ENCODE measurements at places on chromosomes 2 and 18. TPM values are rescaled to one million over a fixed set of nuclear protein-coding genes. Genes with fewer than 3 reads are reported as not detected.

PLEK gene
- total RNA-seq, result 12.7 TPM

CNOT9 gene
- total RNA-seq, result 39.1 TPM

GRCh38 chr2:241443486-241444223 is 64.7 kb downstream of the STK25 start:
- no peak overlapping the region for H3K4me3 ChIP-seq
- DNase-seq, result peak; percentile 48
- no peaks in the 10 kb centered on the region for H3K27me3 ChIP-seq

DNA sequence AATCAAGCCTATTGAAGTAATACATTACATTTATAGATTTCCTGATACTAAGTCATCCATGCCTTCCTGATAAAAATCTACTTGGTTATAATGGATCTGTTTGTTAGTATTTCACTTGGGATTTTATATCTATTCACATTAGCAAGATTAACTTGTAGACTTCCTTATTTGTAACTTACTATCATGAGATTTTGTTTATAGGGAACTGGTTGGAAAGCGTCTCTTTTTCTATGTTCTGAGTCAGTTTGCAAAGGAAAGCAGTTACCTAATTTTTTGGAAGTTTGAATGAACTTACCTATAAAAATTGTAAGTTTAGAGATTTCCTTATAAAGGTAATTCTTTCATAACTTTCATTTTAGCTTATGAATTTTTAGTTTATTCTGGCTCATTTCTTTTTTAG is 141.4 kb downstream of the SMAD7 start:
- H3K36me3 ChIP-seq, result peaks cover 4% of the 10 kb centered on the region
- H3K27me3 ChIP-seq, result no peaks in the 10 kb centered on the region
- DNase-seq, result no peak
- H3K4me3 ChIP-seq, result no peak overlapping the region

ZNF532 gene
- 76.5 TPM for total RNA-seq

DNA sequence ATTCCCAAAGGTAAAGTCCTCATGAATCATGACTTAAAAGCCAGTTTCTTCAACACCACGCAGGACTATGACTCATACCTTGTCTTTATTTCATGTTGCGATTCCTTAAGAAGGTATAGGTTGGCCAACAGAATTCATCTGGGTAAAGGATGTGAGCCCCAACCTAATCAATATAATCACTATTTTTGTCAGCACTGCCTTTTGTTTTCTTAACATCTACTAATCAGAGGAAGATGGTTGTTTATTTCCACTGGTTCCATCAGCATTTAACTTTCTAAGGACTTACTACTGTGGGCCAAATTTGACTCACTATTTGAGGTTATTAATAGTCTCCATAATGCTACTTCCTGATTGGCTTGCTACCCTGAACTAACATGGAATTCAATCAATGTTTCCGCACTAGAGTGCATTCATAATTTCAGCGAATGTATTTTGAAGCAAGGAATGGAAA is 78.6 kb downstream of the SCG2 start:
- no peaks in the 10 kb centered on the region for H3K36me3 ChIP-seq
- DNase-seq, result no peak
- H3K27me3 ChIP-seq, result no peaks in the 10 kb centered on the region
- H3K4me3 ChIP-seq, result no peak overlapping the region
- no peak overlapping the region for H3K27ac ChIP-seq
- H3K4me1 ChIP-seq, result no peaks in the 10 kb centered on the region

GRCh38 chr2:99481527-99481926 is 8.3 kb downstream of the REV1 start:
- H3K4me1 ChIP-seq, result peaks cover 9% of the 10 kb centered on the region
- H3K27me3 ChIP-seq, result no peaks in the 10 kb centered on the region
- no peak overlapping the region for H3K4me3 ChIP-seq
- DNase-seq, result no peak
- H3K36me3 ChIP-seq, result no peaks in the 10 kb centered on the region

- H3K27ac ChIP-seq, result no peak overlapping the region
- H3K27me3 ChIP-seq, result no peaks in the 10 kb centered on the region
- no peak for DNase-seq
- H3K4me1 ChIP-seq, result no peaks in the 10 kb centered on the region
- H3K4me3 ChIP-seq, result no peak overlapping the region
These were observed 63.3 kb downstream of the MDH1 start for GRCh38 chr2:63651861-63652651.

PCARE gene
- 0.43 TPM for total RNA-seq

DNA sequence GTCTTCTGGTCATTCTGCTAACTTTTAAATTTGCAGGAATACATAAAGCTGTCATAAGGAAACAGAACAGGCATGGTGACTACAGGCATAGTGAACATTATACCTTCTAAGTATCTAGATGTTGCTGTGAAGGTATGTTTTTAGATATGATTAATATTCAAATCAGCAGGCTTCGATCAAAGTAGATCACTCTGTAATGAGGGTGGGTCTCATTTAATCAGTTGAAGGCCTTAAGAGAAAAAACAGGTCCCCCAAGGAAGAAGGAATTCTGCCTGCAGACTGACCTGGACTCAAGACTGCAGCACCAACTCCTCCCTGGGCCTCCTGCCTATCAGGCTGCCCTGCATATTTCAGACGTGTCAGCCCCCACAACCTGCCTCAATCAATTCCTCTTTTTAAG is 104.0 kb downstream of the L3MBTL4 start:
- H3K27ac ChIP-seq, result no peak overlapping the region
- H3K36me3 ChIP-seq, result peaks cover 17% of the 10 kb centered on the region
- no peaks in the 10 kb centered on the region for H3K27me3 ChIP-seq
- no peaks in the 10 kb centered on the region for H3K4me1 ChIP-seq
- DNase-seq, result no peak

GRCh38 chr2:187435756-187436155 is 12.3 kb downstream of the CALCRL start:
- H3K27ac ChIP-seq, result peak overlapping the region; percentile 43
- DNase-seq, result no peak
- no peaks in the 10 kb centered on the region for H3K4me1 ChIP-seq
- no peaks in the 10 kb centered on the region for H3K27me3 ChIP-seq
- no peaks in the 10 kb centered on the region for H3K36me3 ChIP-seq

DNA sequence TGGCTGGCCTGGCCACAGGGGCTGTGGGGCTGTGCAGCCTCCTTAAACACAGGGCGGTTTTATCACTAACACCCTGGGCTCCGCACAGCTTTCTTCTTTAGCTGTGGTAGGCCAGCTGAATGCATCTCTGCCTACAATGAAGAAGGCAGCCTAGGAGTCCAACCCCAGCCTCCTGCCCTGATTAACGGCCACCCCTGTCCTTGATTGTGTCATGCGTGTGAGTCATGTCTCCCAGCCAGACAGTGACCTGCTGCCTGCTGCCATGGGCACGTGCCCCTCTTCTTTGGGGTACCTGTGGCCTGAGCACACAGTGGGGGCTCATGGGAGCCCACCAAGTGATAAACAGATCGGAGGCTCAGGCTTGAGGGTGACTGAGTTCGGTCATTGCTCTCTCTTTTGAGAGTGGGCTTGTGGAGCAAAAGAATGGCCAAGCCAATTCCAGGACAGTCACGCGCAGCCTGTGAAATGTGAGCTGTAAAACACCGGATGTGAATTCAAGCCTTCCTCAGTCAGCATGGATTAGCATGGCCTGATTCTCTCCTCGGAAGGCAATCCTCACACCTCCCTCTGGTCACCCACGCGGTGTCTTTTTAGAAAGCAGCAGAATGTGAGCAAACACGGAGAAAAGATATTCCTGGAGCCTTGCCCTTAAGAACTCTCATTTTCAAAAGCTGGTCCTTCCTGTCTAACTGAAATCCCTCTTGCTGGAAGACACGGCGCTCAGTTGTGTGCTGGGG is 144.1 kb downstream of the CELF4 start:
- no peaks in the 10 kb centered on the region for H3K4me1 ChIP-seq
- no peaks in the 10 kb centered on the region for H3K27me3 ChIP-seq
- DNase-seq, result no peak
- H3K27ac ChIP-seq, result no peak overlapping the region
- H3K4me3 ChIP-seq, result no peak overlapping the region
